HepG2 (cell line): ENCODE measurements at places on chromosomes 2 and 18. TPM values are rescaled to one million over a fixed set of nuclear protein-coding genes. Genes with fewer than 3 reads are reported as not detected.

The CENPA gene
- polyA plus RNA-seq = 19.6 and 28.5 TPM in 2 replicates

The SP140L gene
- polyA plus RNA-seq = 10.9 and 13.7 TPM in 2 replicates

The CNNM3 gene
- polyA plus RNA-seq = 27.9 and 43.4 TPM in 2 replicates

The LYPD1 gene
- polyA plus RNA-seq = not detected in 2 replicates

The SPDYA gene
- 0.08 and 0.32 TPM in 2 replicates for polyA plus RNA-seq

The IL18RAP gene
- polyA plus RNA-seq = 0.05 TPM in 1 of 2 replicates, not detected in the other

The SPEG gene
- 0.24 and 0.94 TPM in 2 replicates for polyA plus RNA-seq

The LBX2 gene
- polyA plus RNA-seq = 6.4 and 7.3 TPM in 2 replicates

The NTSR2 gene
- not detected in 2 replicates for polyA plus RNA-seq

The SLC14A1 gene
- not detected in 2 replicates for polyA plus RNA-seq

The LIMS3 gene
- polyA plus RNA-seq = 2.2 TPM in 1 of 2 replicates, not detected in the other

The METTL8 gene
- 9.9 and 18.6 TPM in 2 replicates for polyA plus RNA-seq

The EVX2 gene
- polyA plus RNA-seq = not detected in 2 replicates

The ABCG5 gene
- 38.8 and 39.0 TPM in 2 replicates for polyA plus RNA-seq

The CCDC74A gene
- polyA plus RNA-seq = 0.17 and 0.18 TPM in 2 replicates

The UGT1A4 gene
- not detected in 2 replicates for polyA plus RNA-seq

The RTP5 gene
- polyA plus RNA-seq = not detected in 2 replicates

The UGT1A10 gene
- 0.07 TPM in 1 of 2 replicates, not detected in the other for polyA plus RNA-seq

The FSHR gene
- not detected in 2 replicates for polyA plus RNA-seq

The CD8A gene
- polyA plus RNA-seq = 0.09 TPM in 2 replicates

The OTX1 gene
- polyA plus RNA-seq = 1.0 and 1.6 TPM in 2 replicates

The CNGA3 gene
- not detected in 2 replicates for polyA plus RNA-seq

The GPR45 gene
- polyA plus RNA-seq = not detected in 2 replicates

The CDCA7 gene
- 38.4 and 57.8 TPM in 2 replicates for polyA plus RNA-seq

The DBI gene
- 330 and 331 TPM in 2 replicates for polyA plus RNA-seq

The MARCHF4 gene
- not detected in 2 replicates for polyA plus RNA-seq

The ZCCHC2 gene
- polyA plus RNA-seq = 52.2 and 62.5 TPM in 2 replicates

The FANCL gene
- polyA plus RNA-seq = 61.3 and 66.8 TPM in 2 replicates

The TBR1 gene
- 0.03 TPM in 1 of 2 replicates, not detected in the other for polyA plus RNA-seq

The CXCR1 gene
- not detected in 2 replicates for polyA plus RNA-seq

The COL4A3 gene
- polyA plus RNA-seq = not detected in 2 replicates

The SETBP1 gene
- 0.65 and 0.73 TPM in 2 replicates for polyA plus RNA-seq

The TUBA4B gene
- polyA plus RNA-seq = 0.18 and 0.22 TPM in 2 replicates

The RBM43 gene
- polyA plus RNA-seq = 0.57 and 0.70 TPM in 2 replicates

The XDH gene
- not detected in 2 replicates for polyA plus RNA-seq

The C1QL2 gene
- polyA plus RNA-seq = not detected in 2 replicates

The REG1B gene
- not detected in 2 replicates for polyA plus RNA-seq

The ERBB4 gene
- polyA plus RNA-seq = 0.04 TPM in 1 of 2 replicates, not detected in the other

The RESP18 gene
- polyA plus RNA-seq = not detected in 2 replicates

The TRAK2 gene
- 7.7 and 8.9 TPM in 2 replicates for polyA plus RNA-seq

The TUBA3D gene
- polyA plus RNA-seq = not detected in 2 replicates

The TXNDC2 gene
- polyA plus RNA-seq = not detected in 2 replicates

The FBLN7 gene
- polyA plus RNA-seq = 2.3 and 2.4 TPM in 2 replicates

The GPR35 gene
- 44.2 and 60.8 TPM in 2 replicates for polyA plus RNA-seq

The CFLAR gene
- 37.3 and 43.8 TPM in 2 replicates for polyA plus RNA-seq

The TWIST2 gene
- 0.08 and 0.09 TPM in 2 replicates for polyA plus RNA-seq

The METAP1D gene
- polyA plus RNA-seq = 19.0 and 21.6 TPM in 2 replicates

The CYB5A gene
- 215 and 233 TPM in 2 replicates for polyA plus RNA-seq
